ENCODE measurements at places on chromosomes 1 and 21.
A peak's percentile ranks its signal among the peaks of the same experiment; 100 is the strongest.

DNA sequence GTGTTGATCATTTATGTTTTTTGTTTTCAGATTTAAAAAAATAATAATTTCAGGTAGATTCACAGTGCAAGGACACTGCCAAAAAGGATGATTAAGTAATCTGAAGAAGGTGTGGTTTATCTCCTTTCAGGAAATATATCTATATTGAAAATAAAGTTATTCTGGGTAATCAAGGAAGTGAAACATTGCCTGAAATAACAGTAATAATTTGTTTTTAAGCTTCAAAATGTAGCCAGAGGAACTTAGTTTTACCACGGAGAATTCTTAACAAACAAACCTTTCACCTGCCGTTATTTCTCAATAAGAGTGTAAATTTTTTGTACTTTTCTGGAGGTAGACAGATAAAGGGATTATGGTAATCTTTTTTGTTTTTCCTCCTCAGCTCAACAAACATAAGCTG is 2.9 kb upstream of the DPH5 start:
- H3K27ac ChIP-seq = no peak overlapping the region
- H3K27me3 ChIP-seq = no peaks in the 10 kb centered on the region
- no peak for DNase-seq
- H3K4me1 ChIP-seq = peaks cover 19% of the 10 kb centered on the region

GRCh38 chr1:212621043-212621948 is 12.7 kb downstream of the ATF3 start:
- peaks cover 3% of the 10 kb centered on the region for H3K36me3 ChIP-seq
- H3K27ac ChIP-seq = no peak overlapping the region
- DNase-seq = no peak

- DNase-seq = no peak
- peaks cover 62% of the 10 kb centered on the region for H3K36me3 ChIP-seq
- no peak overlapping the region for H3K4me3 ChIP-seq
- peaks cover 9% of the 10 kb centered on the region for H3K4me1 ChIP-seq
- no peaks in the 10 kb centered on the region for H3K27me3 ChIP-seq
These were observed 25.0 kb upstream of the TMEM39B start for GRCh38 chr1:32047701-32048100.

GRCh38 chr1:212457740-212458338 is 25.1 kb downstream of the NENF start:
- peak; percentile 52 for DNase-seq
- H3K4me1 ChIP-seq = no peaks in the 10 kb centered on the region
- H3K4me3 ChIP-seq = no peak overlapping the region
- no peaks in the 10 kb centered on the region for H3K27me3 ChIP-seq
- H3K27ac ChIP-seq = no peak overlapping the region

- H3K4me3 ChIP-seq = no peak overlapping the region
- H3K36me3 ChIP-seq = no peaks in the 10 kb centered on the region
- no peaks in the 10 kb centered on the region for H3K4me1 ChIP-seq
- DNase-seq = no peak
- H3K27ac ChIP-seq = no peak overlapping the region
These were observed 7.7 kb upstream of the HTR1D start for GRCh38 chr1:23224739-23225648.

GRCh38 chr1:247084771-247085170 is 6.2 kb upstream of the ZNF670 start:
- H3K4me1 ChIP-seq = no peaks in the 10 kb centered on the region
- H3K4me3 ChIP-seq = no peak overlapping the region
- DNase-seq = no peak

DNA sequence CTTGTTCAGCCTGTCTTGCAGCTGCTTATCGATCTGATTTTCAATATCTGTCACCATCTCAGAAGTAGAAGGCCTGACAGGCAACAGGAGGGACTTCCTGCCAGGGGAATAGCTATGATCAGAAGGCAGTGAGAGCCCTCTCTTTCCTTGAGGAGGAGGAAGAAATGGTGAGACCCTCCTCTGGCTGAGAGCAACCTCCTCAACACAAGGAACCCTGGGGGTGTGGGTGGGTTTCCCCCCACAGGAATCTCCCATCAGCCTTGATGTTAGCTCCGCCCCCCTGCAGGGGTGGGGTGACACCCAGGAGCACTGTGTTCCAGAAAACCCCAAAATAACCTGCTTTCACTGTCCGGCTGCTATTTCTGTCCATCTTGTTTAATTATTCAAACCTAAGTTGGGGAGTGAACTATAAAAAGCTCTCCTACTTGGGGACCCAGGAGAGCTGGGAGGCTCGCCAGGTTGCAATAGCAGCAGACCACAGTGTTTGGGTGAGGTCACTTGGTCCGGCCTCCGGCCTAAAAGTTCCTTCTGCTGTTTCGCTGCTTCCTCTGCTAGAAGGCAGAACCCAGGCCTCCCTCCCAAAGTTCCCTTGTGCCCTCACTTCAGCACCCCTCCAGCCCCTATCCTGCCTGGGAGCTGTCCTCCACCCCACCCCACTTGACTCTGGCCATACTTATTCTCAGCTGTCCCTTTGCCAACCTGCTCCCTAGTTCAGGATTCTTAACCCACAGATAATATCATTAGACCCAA is 7.8 kb upstream of the MEF2D start:
- H3K4me1 ChIP-seq = peaks cover 40% of the 10 kb centered on the region
- no peaks in the 10 kb centered on the region for H3K27me3 ChIP-seq
- no peak overlapping the region for H3K4me3 ChIP-seq
- H3K27ac ChIP-seq = peak overlapping the region; percentile 27
- H3K36me3 ChIP-seq = no peaks in the 10 kb centered on the region
- DNase-seq = no peak

DNA sequence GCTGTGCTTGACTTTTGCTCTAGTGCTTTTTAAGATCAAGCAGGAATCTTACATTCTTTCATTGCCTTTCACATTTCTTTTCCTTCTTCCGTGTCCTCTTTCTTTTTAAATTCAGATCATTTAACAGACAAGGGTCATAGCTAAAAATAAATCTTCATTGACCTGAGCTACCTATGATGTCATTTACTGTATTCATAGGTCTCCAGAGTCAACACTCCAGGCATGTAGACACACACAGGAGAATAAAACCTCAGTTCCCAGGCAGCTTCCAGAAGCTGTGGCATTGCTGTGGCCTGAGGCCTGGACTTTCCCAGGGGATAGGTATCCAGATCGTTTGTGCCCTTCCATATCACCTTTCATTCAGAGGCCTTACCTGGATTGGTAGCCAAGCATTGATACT is 38.5 kb upstream of the ENAH start:
- no peaks in the 10 kb centered on the region for H3K4me1 ChIP-seq
- H3K36me3 ChIP-seq = no peaks in the 10 kb centered on the region
- no peak overlapping the region for H3K4me3 ChIP-seq
- no peaks in the 10 kb centered on the region for H3K27me3 ChIP-seq

- H3K4me1 ChIP-seq = no peaks in the 10 kb centered on the region
- H3K4me3 ChIP-seq = no peak overlapping the region
- no peaks in the 10 kb centered on the region for H3K27me3 ChIP-seq
- DNase-seq = no peak
- peaks cover 13% of the 10 kb centered on the region for H3K36me3 ChIP-seq
- no peak overlapping the region for H3K27ac ChIP-seq
These were observed 109.1 kb downstream of the CD247 start for GRCh38 chr1:167409183-167409582.

DNA sequence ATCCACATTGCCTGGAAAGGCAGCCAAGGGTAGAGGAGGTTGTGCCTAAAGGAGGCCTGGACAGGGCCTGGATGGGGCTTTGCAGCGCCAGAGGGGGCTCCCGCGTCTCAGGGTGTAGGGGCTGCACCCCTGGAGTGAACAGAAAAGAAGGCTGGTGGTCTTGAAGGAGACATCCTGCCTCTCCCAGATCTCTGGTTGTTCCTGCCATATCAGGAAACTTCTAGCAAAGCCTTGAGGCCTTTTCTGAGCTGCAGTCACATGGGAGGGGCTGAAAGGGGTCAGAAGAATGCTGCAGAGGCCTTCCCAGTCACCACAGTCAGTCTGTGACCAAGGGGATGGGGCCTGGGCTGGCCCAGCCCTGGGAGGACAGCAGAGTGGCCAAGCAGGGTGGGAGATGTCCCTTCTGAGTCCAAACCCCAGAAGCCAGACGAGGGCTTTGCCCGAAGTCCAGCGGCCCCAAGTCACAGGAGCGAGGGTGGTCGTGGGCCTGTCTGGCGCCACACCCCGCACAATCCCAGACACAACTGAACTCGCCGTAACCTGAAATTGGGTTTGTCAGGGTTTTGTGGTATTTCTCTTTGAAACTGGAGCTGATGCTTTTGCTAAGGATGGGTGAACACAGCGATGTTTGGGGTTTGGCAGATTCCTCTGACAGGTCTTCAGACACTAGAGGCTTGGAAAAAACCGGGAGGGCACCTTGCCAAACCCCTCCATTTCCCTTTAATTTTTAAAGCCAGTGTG is 29.6 kb downstream of the SIM2 start:
- DNase-seq = no peak
- no peak overlapping the region for H3K4me3 ChIP-seq
- H3K36me3 ChIP-seq = no peaks in the 10 kb centered on the region
- no peaks in the 10 kb centered on the region for H3K4me1 ChIP-seq
- H3K27ac ChIP-seq = no peak overlapping the region

- H3K4me3 ChIP-seq = no peak overlapping the region
- DNase-seq = no peak
- no peaks in the 10 kb centered on the region for H3K36me3 ChIP-seq
- no peaks in the 10 kb centered on the region for H3K4me1 ChIP-seq
These were observed 717.6 kb downstream of the PTPRU start for GRCh38 chr1:29953961-29954360.

DNA sequence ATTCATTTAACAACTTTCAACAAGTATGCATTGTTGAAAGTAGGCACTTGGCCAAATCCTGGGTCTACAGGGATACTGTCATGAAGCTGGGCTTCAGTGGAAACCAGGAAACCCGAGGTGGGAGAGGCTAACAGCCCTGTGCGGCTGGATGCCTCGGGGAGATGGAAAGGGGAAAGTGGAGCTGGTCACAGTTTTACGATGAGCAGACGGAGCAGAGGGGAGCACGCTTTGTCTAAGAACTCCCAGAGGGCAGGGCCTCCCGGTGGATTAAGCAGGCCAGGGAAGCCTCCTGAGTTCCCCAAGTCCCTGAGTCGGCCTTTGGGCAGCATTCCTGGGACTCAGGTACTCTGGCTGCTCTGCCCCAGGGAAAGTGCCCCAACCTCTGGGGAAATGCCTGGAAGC is 23.8 kb downstream of the STUM start:
- H3K4me1 ChIP-seq = peaks cover 11% of the 10 kb centered on the region
- H3K27ac ChIP-seq = no peak overlapping the region
- H3K27me3 ChIP-seq = no peaks in the 10 kb centered on the region
- no peak overlapping the region for H3K4me3 ChIP-seq
- no peak for DNase-seq

DNA sequence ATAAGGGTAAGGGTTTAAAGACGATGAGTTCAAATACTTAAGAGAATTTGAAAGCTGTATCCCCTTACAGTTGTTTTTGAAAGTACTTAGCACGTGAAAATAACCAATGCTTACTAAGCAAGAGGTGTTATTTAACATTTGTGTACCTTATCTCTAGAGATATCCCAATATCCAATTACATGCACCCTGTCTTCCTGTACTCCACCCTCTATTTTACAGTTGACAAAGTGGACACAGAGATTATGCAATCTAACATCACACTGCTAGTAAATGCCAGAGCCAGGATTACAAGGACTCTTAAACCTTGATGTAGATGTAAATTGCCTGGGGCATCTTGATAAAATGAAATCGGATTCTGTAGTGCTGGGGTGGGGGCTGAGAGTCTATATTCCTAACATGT is 72.0 kb downstream of the GDAP2 start:
- H3K36me3 ChIP-seq = no peaks in the 10 kb centered on the region
- no peak for DNase-seq
- H3K4me1 ChIP-seq = no peaks in the 10 kb centered on the region
- no peak overlapping the region for H3K4me3 ChIP-seq
- no peaks in the 10 kb centered on the region for H3K27me3 ChIP-seq
- no peak overlapping the region for H3K27ac ChIP-seq

DNA sequence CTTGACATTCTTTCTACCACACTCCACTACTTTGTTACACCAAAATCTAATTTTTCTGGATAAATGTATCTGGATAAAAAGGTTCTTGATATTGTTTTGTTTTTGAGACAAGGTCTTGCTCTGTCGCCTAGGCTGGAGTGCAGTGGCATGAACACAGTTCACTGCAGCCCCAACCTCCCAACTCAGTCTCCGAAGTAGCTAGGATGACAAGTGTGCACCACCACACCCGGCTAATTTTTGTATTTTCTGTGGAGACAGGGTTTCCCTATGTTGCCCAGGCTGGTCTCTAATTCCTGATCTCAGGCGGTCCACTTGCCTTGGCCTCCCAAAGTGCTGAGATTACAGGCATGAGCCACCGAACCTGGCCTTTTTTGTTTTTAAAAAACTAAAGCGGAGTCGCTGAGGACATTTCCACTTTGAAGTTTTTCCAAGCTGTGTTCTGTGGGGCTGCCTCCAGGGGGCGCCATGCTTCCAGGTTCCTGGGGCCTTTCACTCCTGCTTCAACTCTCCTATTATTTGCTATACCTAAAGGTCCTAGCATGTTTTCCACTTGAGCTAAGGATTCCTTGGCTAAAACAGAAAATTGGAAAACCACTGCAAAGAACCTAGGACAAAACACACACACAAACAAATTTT is 14.1 kb upstream of the NCMAP start:
- peaks cover 9% of the 10 kb centered on the region for H3K4me1 ChIP-seq
- H3K36me3 ChIP-seq = no peaks in the 10 kb centered on the region
- H3K4me3 ChIP-seq = no peak overlapping the region
- no peaks in the 10 kb centered on the region for H3K27me3 ChIP-seq

DNA sequence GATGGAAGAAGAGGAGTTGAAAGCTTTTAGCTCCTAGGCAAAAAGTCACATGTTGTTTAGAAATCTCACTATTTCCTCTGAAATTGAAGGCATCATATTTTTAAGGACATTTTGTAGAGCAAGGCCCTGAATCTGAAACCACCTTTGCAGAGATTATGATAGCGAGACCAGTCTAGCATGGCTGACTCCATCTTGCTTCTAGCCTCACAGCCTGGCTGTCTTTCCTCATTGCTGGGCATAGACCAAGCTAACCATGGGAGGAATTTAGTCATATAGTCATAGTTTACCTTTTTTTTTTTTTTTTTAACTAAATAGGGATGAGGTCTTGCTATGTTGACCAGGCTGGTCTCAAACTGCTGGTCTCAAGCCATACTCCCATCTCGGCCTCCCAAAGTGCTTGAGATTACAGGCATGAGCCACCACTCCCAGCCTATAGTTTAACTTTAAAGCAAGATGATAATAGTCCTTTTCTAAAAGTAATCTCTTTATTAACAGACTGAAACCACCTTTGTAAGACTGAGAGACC is 42.2 kb upstream of the ZNF326 start:
- no peak overlapping the region for H3K27ac ChIP-seq
- no peak overlapping the region for H3K4me3 ChIP-seq
- H3K27me3 ChIP-seq = no peaks in the 10 kb centered on the region
- no peak for DNase-seq

DNA sequence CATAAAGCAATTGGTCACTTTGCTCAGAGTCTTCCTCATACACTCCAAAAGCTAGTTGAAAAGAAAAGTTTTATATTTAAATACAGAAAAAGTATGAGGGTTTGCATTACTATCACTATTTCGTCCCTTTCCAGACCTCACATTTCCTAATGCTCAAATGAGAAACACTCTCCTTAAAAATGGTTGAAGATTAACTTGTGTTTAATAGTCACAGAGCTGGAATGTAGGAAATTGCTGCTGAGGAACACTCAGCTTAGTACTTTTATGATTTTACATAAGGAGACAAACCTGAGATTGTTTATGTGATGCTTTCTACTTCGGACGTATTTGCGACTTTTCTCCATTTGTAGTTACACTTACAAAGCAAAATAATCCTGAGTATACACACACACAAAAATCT is 39.8 kb downstream of the MYSM1 start:
- H3K36me3 ChIP-seq = peaks cover 58% of the 10 kb centered on the region
- H3K4me1 ChIP-seq = no peaks in the 10 kb centered on the region
- no peak overlapping the region for H3K4me3 ChIP-seq

GRCh38 chr1:58308206-58308605 is 238.3 kb downstream of the OMA1 start:
- no peaks in the 10 kb centered on the region for H3K27me3 ChIP-seq
- DNase-seq = no peak
- H3K36me3 ChIP-seq = no peaks in the 10 kb centered on the region
- H3K4me1 ChIP-seq = no peaks in the 10 kb centered on the region
